Stimulated activated CD8-positive, alpha-beta memory T cell treated with anti-CD3 and anti-CD28 coated beads, Interleukin-15, amount 100 ng/mL, for 48 hours (primary cell): ENCODE measurements at places on chromosomes 2 and 18.

- DNase-seq: no peak
These were observed 1212.1 kb upstream of the ACVR2A start for GRCh38 chr2:146632707-146633106.

- DNase-seq: no peak
These were observed 41.8 kb downstream of the MAP4K3 start for GRCh38 chr2:39395313-39395712.

- DNase-seq: no peak
These were observed 314.6 kb downstream of the CNTNAP5 start for GRCh38 chr2:124339709-124340108.

GRCh38 chr18:14961991-14962390 lies 214.0 kb downstream of the ANKRD30B start:
- DNase-seq: no peak

DNA sequence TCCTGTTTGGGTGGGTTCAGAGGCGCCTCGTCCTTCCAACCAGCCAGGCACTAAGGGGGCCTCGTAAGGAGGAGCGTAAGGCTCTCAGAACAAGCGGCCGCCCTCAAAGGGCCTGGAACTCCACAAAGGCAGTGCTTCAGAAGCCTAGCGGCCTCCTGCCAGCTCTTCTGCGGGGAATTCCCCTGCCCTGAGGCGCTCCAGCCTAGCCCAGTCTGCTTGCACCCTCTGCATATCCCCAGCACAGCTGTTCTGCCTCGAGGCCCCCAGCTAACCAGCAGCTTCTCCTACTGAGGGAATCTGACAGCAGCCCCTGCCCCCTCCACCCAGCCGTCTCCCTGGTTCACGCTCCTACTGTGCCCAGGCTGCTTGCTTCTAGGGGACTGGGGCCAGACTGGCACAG lies 265.9 kb downstream of the TFCP2L1 start:
- DNase-seq: no peak

- no peak for DNase-seq
These were observed 305.4 kb upstream of the RND3 start for GRCh38 chr2:150792780-150793300.

GRCh38 chr2:177772529-177772928 lies 300.0 kb downstream of the PDE11A start:
- DNase-seq: no peak

- DNase-seq: no peak
These were observed 103.7 kb upstream of the NABP1 start for GRCh38 chr2:191574232-191574631.

GRCh38 chr2:203870481-203870880 lies 2.9 kb downstream of the CTLA4 start:
- DNase-seq: no peak
